ENCODE measurements at places on chromosomes 2 and 18.

GRCh38 chr2:105255979-105256378 is 14.4 kb downstream of the GPR45 start:
- DNase-seq, result no peak
- peaks cover 1% of the 10 kb centered on the region for H3K36me3 ChIP-seq
- no peak overlapping the region for H3K4me3 ChIP-seq
- H3K27me3 ChIP-seq, result no peaks in the 10 kb centered on the region
- H3K27ac ChIP-seq, result no peak overlapping the region
- H3K4me1 ChIP-seq, result peaks cover 4% of the 10 kb centered on the region

- DNase-seq, result no peak
- no peak overlapping the region for H3K4me3 ChIP-seq
Observed at GRCh38 chr2:236086971-236087465, 81.2 kb downstream of the GBX2 start.

DNA sequence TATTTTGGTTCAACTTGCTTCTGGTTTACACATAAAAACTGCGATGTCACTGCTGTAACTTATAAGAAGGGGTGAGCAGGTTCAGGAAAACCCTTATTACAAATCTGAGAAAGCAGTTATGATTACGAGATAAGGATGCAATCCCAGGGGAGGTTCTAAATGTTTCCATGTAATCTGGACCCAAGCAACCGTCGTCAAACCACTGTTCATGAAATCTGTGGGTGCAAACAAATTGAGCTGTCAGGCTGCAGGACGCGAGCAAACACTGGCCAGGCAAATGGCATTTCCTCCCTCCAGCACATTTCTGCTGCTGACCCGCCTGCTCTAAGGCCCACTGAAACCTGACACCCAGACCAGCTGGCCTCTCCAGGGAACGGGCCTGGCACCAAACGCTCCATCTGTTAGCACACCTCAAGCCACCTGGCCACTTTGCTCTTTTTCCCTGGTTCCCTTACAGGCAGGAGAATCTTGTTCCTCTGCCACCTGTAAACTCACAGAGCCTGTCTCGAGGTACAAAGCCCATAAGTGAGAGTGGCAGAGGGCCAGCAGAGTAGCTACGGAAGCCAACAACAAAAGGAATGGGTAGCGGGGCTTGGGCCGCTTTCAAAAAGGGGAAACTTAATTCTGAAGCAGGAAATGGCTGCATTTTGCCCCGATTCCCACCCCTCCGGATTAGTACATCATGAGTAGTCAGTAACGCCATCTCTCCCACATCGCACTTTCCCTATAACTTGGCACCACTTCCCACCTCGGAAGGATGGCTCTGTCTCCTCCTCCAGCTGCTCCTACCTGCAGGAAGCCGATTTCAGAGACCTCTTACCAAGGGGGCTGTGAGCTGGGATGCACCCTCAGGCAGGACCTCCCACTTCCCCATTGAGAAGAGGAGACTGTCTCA is 26.5 kb downstream of the CRACDL start:
- H3K27me3 ChIP-seq, result no peaks in the 10 kb centered on the region
- H3K4me1 ChIP-seq, result peaks cover 48% of the 10 kb centered on the region
- peaks cover 4% of the 10 kb centered on the region for H3K36me3 ChIP-seq
- peak overlapping the region; percentile 83 for H3K27ac ChIP-seq

GRCh38 chr2:86037141-86037794 is 68.4 kb downstream of the POLR1A start:
- H3K4me1 ChIP-seq, result no peaks in the 10 kb centered on the region
- DNase-seq, result no peak
- peaks cover 24% of the 10 kb centered on the region for H3K36me3 ChIP-seq
- no peaks in the 10 kb centered on the region for H3K27me3 ChIP-seq
- no peak overlapping the region for H3K4me3 ChIP-seq

GRCh38 chr2:45343251-45344017 is 267.6 kb downstream of the SRBD1 start:
- H3K4me3 ChIP-seq, result no peak overlapping the region
- no peak for DNase-seq
- H3K36me3 ChIP-seq, result no peaks in the 10 kb centered on the region
- H3K4me1 ChIP-seq, result no peaks in the 10 kb centered on the region
- H3K27me3 ChIP-seq, result peaks cover 57% of the 10 kb centered on the region

All from Calu3 (cell line).